Stimulated activated CD4-positive, alpha-beta T cell treated with anti-CD3 and anti-CD28 coated beads, Interleukin-12 subunit alpha, Interleukin-12 subunit beta, amount 100 ng/mL, for 24 hours (primary cell): ENCODE measurements at places on chromosomes 2 and 18.

DNA sequence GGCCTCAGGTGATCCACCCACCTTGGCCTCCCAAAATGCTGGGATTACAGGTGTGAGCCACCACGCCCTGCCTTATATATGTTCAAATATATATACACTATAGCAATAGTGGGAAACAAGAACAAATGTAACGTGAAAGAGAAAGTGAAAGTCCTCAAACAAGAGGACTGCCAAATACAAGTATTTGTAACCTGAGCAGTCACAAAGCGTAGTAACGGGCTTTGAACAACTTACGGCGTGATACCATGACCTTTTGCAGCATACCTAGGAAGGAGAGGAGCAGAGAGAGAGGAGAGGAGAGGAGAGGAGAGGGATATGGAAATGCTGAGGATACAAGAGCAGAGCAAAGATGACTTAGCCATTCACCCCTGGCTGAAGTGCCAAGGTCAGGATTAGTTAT is 113.8 kb upstream of the RGPD4 start:
- DNase-seq = no peak

GRCh38 chr2:104332731-104333130 is 521.2 kb upstream of the POU3F3 start:
- DNase-seq = no peak

DNA sequence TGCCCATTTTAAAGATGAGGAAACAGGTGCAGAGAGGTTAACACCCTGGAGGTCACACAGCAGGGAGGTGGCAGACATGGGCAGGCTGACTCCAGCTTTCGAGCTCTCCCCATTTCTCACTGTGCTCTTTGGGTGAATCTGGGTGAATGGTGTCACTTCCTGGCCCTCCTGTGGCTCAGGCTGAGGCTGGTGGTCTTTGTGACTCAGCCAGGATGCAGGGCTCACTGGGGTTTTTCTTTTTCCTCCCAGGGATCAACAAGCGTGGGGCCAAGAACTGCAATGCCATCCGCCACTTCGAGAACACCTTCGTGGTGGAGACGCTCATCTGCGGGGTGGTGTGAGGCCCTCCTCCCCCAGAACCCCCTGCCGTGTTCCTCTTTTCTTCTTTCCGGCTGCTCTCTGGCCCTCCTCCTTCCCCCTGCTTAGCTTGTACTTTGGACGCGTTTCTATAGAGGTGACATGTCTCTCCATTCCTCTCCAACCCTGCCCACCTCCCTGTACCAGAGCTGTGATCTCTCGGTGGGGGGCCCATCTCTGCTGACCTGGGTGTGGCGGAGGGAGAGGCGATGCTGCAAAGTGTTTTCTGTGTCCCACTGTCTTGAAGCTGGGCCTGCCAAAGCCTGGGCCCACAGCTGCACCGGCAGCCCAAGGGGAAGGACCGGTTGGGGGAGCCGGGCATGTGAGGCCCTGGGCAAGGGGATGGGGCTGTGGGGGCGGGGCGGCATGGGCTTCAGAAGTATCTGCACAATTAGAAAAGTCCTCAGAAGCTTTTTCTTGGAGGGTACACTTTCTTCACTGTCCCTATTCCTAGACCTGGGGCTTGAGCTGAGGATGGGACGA is 13.2 kb downstream of the ITM2C start:
- DNase-seq = no peak

DNA sequence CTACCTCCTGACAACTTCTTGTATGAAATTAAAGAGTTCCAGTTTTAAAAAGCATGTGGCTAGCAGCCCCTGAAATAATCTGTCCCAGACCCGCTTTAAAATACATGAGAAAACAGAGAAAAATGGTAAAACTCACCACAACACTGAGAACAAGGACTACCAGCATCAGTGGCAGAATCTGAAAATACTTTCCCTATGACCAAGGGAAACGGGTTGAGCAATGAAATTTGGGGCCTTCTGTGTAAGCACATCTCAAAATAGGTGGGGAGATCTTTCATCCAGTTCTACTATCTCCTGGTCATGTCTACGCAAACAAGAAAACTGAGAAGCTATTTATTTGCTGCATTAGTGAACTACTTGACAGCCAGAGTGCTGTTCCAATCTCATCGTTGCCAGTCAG is 172.3 kb downstream of the LNPK start:
- DNase-seq = no peak

GRCh38 chr2:88692187-88692586 is 714 bp downstream of the RPIA start:
- peak; percentile 21 for DNase-seq
